Stimulated activated CD4-positive, alpha-beta T cell treated with anti-CD3 and anti-CD28 coated beads, TNF-alpha, amount 100 ng/mL, for 48 hours (primary cell): ENCODE measurements at places on chromosomes 1 and 21.
A peak's percentile ranks its signal among the peaks of the same experiment; 100 is the strongest.

- DNase-seq: no peak
Observed at GRCh38 chr1:48931506-48932192, 155.0 kb upstream of the BEND5 start.

GRCh38 chr1:181111559-181111958, 23.1 kb downstream of the IER5 start:
- no peak for DNase-seq

GRCh38 chr1:44828841-44829440, 14.1 kb downstream of the PTCH2 start:
- no peak for DNase-seq

DNA sequence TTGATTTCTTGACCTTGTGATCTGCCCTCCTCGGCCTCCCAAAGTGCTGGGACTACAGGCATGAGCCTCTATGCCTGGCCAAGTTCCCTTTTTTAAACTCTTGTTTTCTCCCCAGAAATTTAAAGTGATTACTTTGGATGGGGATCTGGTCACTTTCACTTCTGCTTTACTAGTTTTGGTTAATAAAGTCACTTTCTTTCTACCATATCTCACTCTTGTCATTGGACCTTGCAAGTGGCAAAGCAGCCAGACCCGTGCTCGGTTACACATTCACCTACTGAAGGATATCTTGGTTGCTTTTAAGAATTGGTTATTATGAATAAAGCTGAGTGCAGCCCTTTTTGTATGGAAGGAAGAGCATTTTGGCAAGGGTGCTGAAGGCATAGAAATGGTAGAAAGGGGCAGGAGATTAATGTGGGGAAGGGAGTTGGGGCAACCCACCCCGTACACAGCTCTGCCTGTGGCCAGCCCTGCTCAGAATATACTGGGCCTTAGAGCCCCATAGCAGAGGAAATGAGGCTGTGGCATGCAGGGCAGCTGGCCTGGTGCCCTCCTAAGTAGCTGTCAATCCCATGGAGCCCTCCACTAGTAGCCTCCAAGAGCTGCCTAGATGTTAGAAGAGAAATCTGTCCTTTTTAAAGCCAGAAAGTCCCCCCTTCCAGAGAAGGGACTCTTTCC, 40.7 kb downstream of the CD2 start:
- DNase-seq: no peak

DNA sequence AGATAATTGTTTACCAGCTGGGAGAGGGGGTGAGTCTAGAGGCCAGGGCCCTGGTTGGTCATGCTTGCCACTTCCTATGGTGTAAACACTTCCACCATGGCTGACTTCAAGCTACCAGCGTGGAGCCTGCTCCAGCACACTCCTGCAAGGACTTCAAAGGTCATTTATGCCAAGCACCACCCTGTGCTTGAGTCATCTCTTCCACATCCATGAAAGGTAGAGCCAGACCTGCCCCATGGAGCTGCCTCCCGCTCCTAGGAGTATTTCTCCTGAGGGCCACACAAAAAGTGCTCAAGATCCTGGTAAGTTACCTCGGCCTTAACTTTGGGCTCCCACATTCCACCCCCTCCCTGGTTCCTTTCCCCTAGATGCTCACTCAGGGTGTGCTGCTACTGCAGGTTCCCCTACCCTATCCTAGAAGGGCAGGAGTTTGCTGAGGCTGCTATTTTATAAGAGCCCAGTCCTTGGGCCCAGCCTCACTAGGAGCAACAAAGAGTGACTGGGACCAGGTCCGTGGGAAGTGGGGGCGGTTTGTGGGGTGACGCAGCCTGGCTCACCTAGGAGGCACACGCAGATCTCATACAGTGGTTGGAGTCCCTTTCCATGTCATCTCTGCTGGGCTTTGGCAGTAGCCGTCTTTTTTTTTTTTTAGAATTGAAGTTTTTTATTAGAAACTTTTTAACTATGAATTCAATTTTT, 2.4 kb downstream of the RAB7B start:
- peak; percentile 25 for DNase-seq

- no peak for DNase-seq
Observed at GRCh38 chr1:36326499-36326898, 3.1 kb upstream of the EVA1B start.

DNA sequence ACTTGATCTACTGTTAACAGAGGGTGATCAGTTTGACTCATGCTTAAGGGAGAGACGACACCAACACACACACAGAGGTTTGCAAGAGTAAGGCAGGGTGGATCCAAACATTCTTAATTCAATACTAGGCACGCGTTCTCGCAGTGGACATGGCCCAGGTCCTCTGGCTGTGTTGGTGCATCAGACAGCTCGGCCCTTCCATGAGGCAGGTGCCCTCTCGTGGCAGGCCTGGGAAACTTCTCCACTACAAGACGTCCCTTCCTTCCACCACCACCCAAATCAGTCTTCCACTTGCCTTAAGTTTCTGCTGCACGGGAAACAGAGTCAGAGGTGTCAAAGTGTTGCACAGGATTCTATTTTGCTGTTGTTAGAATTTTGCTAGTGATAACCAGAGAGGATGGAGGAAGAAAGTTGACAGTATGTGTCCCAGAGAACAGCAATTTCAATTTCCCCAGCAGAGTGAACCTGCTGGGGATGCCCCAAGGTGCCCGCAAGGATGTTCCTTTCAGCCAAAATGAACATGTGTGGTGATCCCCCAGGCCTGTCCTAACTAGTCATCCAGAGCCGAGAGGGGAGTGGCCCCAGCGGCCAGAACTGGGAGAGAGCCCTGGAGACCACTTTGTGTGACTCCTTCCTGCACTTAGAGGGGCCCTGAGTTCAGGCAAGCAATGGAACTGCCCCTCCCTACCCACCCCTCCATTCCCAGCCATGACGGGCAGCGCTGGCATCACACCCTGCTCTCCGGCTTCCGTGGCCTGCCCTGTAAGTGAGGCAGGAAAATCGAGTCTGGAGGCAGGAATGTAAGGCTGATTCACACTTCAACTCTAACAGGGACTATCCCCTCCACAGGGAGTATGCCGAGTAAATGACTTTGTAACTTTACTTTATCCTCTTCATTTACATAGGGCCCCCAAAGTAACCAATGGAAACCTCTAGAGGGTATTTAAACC, 34.8 kb downstream of the MX1 start:
- DNase-seq: peak; percentile 20

DNA sequence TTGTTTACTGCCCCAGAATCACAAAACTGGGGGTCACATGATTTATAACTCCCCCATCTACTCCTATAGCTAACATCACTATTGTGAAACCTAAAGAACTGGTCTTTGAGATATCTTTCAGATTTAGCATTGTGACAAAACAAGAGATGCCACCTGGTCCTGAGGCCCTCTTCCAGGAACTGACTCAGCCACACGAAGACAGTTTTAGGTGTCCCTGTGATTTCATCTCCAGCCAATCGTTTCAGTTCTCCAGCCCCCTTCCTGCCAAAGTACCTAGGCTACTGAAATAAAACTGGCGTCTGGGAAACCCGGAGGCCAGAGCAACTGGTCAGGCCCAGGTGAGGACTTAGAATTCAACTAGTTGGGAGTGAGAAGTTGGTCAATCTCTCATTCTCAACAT, 36.6 kb downstream of the TBX19 start:
- DNase-seq: no peak
